ENCODE measurements at places on chromosomes 4 and X. TPM values are rescaled to one million over a fixed set of nuclear protein-coding genes. Genes with fewer than 3 reads are reported as not detected.

Gene SYTL5
- total RNA-seq = 8.1 TPM

DNA sequence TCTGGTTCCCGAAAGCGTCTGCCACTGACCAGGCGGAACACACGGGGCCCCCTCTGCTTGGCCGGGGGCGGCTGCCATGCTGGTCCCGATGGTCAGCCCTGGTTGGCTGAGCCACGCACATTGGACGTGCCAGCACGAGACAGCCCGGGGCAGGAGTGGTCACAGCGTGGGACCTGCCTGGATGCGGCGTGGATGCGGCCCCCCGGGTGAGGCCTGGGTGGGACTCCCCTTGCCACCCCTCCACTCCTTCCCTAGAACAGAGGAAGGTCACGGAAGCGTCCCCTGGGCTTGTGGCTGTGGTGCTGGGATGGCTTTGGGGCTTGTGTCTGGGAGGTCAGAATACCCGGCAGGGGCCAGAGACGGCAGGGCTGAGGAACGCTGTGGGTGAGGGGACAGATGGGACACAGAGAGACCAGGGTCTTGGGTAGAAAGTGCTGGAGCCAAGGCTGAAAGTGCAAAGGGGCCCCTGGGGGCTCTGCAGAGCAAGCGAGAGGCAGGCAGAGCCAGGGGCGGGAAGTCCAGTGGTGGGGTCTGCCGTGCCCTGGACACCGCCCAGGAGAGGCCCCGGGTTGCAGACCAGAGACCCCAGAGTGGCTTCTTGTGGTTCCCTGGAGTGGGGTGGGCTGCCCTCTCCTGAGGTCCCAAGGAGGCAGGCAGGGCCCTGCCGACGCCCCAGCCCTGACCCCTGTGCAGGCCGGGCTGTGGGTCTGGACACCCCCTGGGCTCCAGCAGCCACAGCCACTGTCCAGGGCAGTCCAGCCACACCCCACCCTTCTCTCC lies 8.6 kb upstream of the CPLX1 start:
- H3K4me3 ChIP-seq = no peak overlapping the region
- DNase-seq = no peak
- no peaks in the 10 kb centered on the region for H3K4me1 ChIP-seq

Gene MAGEA9B
- total RNA-seq = not detected

DNA sequence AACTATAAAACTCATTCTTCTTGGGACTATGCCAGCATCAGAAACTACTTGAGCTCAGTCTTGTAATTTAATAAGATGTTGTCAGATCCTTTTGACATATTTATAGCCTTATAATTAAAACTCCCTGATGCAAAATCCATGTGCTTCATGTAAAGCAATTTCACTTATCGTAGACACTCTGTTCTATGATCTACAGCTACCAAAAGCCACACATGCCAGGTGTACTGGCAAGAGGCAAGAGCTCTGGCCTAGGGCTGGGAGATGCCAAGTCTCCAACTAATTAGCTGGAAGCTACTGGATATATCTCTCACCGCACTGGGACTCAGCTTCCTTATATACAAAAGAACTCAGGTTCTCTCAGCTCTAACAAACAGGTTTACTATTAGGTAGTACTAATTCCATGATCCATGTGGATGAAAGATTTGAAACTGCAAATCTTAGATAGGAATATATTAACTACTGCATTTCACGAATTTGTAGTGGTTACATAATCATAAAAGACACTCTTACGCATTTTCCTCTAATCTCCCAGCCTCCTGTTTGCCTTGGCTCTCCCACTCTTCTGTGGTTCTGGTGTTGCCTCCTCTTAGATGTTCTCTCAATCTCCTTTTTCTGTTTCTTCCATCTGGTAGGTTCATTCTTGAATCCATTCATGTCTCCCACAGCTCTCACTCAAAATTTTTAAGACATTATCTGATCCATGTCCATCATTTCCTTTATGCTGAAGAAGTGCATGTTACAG lies 103.0 kb downstream of the HHIP start:
- H3K4me3 ChIP-seq = no peak overlapping the region
- H3K4me1 ChIP-seq = no peaks in the 10 kb centered on the region
- no peak for DNase-seq
- no peaks in the 10 kb centered on the region for H3K27me3 ChIP-seq
- H3K27ac ChIP-seq = no peak overlapping the region

GRCh38 chr4:75512386-75513211 lies 1.6 kb downstream of the RCHY1 start:
- no peak for DNase-seq
- H3K36me3 ChIP-seq = peaks cover 10% of the 10 kb centered on the region
- no peaks in the 10 kb centered on the region for H3K27me3 ChIP-seq
- H3K4me1 ChIP-seq = peaks cover 45% of the 10 kb centered on the region
- peak overlapping the region; percentile 85 for H3K4me3 ChIP-seq
- H3K27ac ChIP-seq = peak overlapping the region; percentile 95

Gene RHOXF2
- not detected for total RNA-seq

Gene APLN
- not detected for total RNA-seq

Gene CXorf49
- total RNA-seq = not detected

GRCh38 chr4:8710416-8710815 lies 117.9 kb downstream of the CPZ start:
- peak; percentile 2 for DNase-seq
- no peak overlapping the region for H3K4me3 ChIP-seq
- H3K4me1 ChIP-seq = no peaks in the 10 kb centered on the region
- H3K27me3 ChIP-seq = no peaks in the 10 kb centered on the region
- no peaks in the 10 kb centered on the region for H3K36me3 ChIP-seq

GRCh38 chr4:123170843-123171242 lies 225.8 kb upstream of the SPRY1 start:
- no peaks in the 10 kb centered on the region for H3K27me3 ChIP-seq
- H3K4me1 ChIP-seq = no peaks in the 10 kb centered on the region
- no peak for DNase-seq
- H3K27ac ChIP-seq = no peak overlapping the region
- no peak overlapping the region for H3K4me3 ChIP-seq

DNA sequence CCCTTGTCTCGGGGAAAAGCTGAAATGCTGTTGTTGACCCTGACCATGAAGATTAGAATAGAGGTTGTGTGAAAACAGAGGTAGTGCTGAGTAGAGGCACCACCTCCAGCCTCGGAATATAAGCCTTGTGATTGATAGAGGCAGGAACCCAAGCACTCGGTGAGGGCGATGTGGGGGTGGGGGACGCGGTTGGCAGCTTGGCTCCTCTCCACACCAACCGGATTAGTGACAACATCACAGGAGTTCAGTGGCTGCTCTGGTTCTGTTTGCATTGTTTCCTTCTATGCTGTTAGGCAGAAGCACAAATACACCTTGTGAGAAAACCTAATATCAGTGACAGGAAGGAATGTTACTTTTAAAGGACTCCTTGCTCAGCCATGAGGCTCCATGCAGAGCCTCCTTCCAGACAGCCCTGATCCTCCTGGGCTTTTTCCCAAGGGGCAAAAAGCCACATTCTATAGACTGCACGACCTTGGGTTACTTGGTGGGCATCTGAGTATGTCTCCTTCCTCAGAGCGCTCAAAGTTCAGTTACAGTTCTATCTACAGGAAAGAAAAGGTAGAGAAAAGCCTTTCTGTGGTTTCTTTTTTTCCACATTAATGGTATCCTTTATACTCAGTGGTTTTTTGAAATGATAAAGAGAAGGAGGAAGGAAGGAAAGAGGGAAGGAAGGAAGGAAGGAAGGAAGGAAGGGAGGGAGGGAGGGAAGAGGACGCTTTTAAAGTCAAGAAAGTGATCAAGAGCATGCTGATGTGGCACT lies 150.4 kb upstream of the NOCT start:
- H3K36me3 ChIP-seq = no peaks in the 10 kb centered on the region
- H3K27me3 ChIP-seq = no peaks in the 10 kb centered on the region
- DNase-seq = no peak
- H3K4me3 ChIP-seq = no peak overlapping the region
- H3K4me1 ChIP-seq = no peaks in the 10 kb centered on the region

DNA sequence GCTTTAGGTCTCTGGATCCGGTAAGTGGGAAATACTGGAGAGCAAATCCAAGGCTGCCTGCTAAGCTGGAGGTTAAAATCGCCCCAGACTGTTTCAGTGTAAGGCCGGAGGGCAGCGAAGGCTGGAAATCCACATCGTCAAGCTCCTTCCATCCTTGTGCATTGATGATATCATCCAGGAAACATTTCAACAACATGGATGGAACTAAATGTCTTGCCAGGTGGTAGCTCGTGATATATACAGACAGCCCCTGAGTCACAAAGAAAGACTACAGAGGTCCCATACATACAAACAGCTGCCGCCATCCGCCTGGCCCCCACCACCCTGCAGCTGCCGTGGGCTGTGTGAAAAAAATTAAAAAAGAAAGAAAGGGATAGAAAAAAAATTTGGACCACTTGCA lies 148.9 kb upstream of the RBPJ start:
- no peaks in the 10 kb centered on the region for H3K36me3 ChIP-seq
- no peak overlapping the region for H3K4me3 ChIP-seq
- H3K4me1 ChIP-seq = no peaks in the 10 kb centered on the region
- no peaks in the 10 kb centered on the region for H3K27me3 ChIP-seq

- no peaks in the 10 kb centered on the region for H3K4me1 ChIP-seq
- H3K36me3 ChIP-seq = no peaks in the 10 kb centered on the region
- H3K27me3 ChIP-seq = no peaks in the 10 kb centered on the region
- H3K27ac ChIP-seq = no peak overlapping the region
- no peak overlapping the region for H3K4me3 ChIP-seq
Observed at GRCh38 chrX:116806288-116806802, 343.6 kb upstream of the CT83 start.

DNA sequence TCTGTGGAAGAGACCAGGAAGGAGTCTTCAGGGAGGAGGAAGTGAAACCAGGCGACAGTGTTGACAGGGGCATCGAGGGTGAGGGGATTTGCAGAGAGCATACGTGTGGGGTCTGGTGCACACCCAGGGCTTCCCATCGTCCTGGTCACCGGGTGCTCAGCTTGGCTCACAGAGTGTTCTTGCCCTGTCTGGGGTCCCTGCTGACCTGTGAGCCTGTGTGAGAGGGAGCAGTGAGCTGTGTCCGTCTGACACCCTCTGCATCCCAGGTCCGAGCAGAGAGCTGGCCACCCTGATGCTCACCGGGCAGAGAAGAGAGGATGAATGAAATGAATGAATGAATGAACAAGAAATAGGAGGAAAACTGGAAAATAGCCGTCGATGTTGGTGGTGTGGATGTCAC lies 46.5 kb downstream of the CPZ start:
- no peak overlapping the region for H3K4me3 ChIP-seq
- H3K27me3 ChIP-seq = peaks cover 7% of the 10 kb centered on the region
- no peaks in the 10 kb centered on the region for H3K4me1 ChIP-seq
- H3K36me3 ChIP-seq = no peaks in the 10 kb centered on the region

DNA sequence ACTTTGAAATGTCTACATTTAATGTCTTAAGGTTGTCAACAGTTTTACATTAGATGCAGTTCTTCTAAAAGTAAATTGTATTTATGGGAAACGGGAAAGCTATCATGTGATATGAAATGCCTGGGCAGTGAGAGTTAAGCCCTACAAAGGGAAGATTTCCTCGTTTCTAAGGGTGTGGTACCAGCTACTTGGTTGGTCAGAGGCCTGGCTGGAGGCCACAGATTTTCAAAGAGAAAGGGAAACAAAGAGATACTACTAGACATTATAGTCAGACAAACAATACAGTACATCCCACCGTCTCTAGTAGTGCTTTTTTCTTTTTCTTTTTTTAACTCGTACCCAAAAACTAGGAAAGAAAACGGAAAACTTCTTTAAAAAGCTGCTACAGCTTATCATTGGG lies 467.8 kb downstream of the PCDH7 start:
- H3K27me3 ChIP-seq = no peaks in the 10 kb centered on the region
- no peaks in the 10 kb centered on the region for H3K4me1 ChIP-seq
- no peak overlapping the region for H3K4me3 ChIP-seq
- H3K36me3 ChIP-seq = no peaks in the 10 kb centered on the region

DNA sequence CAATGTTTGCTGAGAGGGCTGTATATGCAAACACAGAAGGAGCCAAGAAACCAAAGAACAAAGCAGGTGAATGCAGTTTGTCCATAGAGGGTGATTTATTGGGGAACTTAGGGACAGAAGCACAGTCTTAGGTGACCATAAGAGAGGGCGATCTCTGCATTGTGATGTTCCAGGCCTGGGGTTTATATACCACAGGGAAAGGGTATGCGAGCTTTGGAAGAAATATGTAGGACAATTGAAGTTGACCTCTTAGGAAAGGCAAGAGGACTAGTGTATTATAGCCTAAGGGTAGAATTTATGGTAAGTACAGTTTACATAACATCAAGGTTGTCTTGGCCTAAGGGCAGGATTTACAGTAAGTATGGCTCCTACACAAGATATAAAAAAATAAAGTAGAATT lies 27.8 kb downstream of the FAM184B start:
- no peaks in the 10 kb centered on the region for H3K27me3 ChIP-seq
- H3K27ac ChIP-seq = no peak overlapping the region
- DNase-seq = no peak

- no peaks in the 10 kb centered on the region for H3K36me3 ChIP-seq
- no peak overlapping the region for H3K27ac ChIP-seq
- H3K4me3 ChIP-seq = no peak overlapping the region
- H3K27me3 ChIP-seq = no peaks in the 10 kb centered on the region
Observed at GRCh38 chrX:17537723-17538243, 162.8 kb downstream of the NHS start.

GRCh38 chr4:76960014-76960413 lies 10.5 kb downstream of the SEPTIN11 start:
- no peak overlapping the region for H3K4me3 ChIP-seq
- H3K27ac ChIP-seq = no peak overlapping the region
- peaks cover 6% of the 10 kb centered on the region for H3K4me1 ChIP-seq

- H3K27me3 ChIP-seq = no peaks in the 10 kb centered on the region
- no peak for DNase-seq
- no peaks in the 10 kb centered on the region for H3K36me3 ChIP-seq
- no peak overlapping the region for H3K27ac ChIP-seq
- no peak overlapping the region for H3K4me3 ChIP-seq
Observed at GRCh38 chr4:182126096-182126495, 117.1 kb upstream of the TENM3 start.

Gene CTAG1A
- not detected for total RNA-seq

Gene PAGE5
- not detected for total RNA-seq

- H3K27ac ChIP-seq = no peak overlapping the region
- H3K4me1 ChIP-seq = no peaks in the 10 kb centered on the region
- H3K36me3 ChIP-seq = no peaks in the 10 kb centered on the region
- no peak overlapping the region for H3K4me3 ChIP-seq
Observed at GRCh38 chr4:25484243-25484721, 107.2 kb downstream of the ANAPC4 start.

DNA sequence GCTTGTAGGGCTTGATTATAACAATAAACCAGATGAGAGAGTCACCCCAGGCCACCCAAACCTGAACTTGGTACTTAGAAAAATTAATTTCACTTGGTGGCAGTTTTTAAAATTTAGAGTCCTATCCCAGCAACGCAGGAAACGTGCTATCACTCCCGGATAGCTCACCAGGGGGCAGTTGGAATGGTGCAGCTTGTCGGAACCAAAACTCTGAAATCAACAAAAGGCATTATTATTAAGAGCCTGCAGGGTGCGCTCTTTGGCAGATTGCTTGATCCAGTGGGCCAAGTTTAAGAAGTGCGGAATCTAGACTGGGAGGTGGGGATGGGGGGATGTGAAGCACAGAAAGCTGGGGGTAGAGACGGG lies 2.4 kb downstream of the FRAS1 start:
- H3K27ac ChIP-seq = peak overlapping the region; percentile 81
- H3K27me3 ChIP-seq = peaks cover 33% of the 10 kb centered on the region
- H3K4me1 ChIP-seq = peaks cover 33% of the 10 kb centered on the region
- H3K36me3 ChIP-seq = no peaks in the 10 kb centered on the region

GRCh38 chr4:176150356-176150682 lies 45.1 kb downstream of the SPATA4 start:
- H3K4me1 ChIP-seq = no peaks in the 10 kb centered on the region
- no peaks in the 10 kb centered on the region for H3K27me3 ChIP-seq
- H3K27ac ChIP-seq = no peak overlapping the region
- DNase-seq = no peak
- no peak overlapping the region for H3K4me3 ChIP-seq

Gene OCRL
- 27.9 TPM for total RNA-seq

- no peak overlapping the region for H3K27ac ChIP-seq
- H3K27me3 ChIP-seq = no peaks in the 10 kb centered on the region
- no peak overlapping the region for H3K4me3 ChIP-seq
- H3K4me1 ChIP-seq = no peaks in the 10 kb centered on the region
- H3K36me3 ChIP-seq = no peaks in the 10 kb centered on the region
Observed at GRCh38 chr4:39278476-39278875, 87.7 kb downstream of the RFC1 start.

Data from transverse colon (tissue), 4 donors.